CD4-positive, CD25-positive, alpha-beta regulatory T cell (primary cell): ENCODE measurements at places on chromosomes 2 and 18.

DNA sequence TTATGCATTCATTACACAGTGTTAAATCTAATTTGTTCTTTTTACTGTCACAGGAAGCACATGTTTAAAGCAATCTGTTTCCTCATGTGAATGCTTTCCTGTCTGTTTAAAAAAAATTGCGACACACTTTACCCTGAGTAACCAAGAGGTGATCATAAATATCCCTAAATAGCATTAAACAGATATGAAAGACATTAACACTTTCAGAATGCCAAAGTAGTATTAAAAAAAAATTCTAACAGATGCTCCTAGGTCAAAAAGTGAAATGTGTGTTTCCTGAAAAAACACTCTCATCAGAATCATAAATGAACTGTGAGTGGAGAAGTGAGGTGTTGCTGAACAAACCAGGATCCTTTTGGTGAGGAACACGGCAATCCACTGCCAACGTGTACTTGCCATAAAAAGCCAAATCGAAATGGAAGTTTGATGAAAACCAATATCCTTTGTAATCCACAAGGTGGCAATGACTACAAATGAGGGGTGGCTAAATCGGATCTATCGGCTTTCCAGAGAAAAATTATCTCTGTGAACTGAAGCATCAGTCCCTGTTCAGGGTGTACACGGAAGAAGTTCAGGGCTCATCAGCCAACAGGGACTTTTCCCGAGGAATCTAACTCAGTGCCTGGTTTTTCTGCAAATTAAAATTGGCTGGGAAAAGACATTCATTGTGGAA is 248.9 kb downstream of the TCF4 start:
- DNase-seq, result no peak

GRCh38 chr18:933082-933481 is 28.4 kb downstream of the ADCYAP1 start:
- no peak for DNase-seq

DNA sequence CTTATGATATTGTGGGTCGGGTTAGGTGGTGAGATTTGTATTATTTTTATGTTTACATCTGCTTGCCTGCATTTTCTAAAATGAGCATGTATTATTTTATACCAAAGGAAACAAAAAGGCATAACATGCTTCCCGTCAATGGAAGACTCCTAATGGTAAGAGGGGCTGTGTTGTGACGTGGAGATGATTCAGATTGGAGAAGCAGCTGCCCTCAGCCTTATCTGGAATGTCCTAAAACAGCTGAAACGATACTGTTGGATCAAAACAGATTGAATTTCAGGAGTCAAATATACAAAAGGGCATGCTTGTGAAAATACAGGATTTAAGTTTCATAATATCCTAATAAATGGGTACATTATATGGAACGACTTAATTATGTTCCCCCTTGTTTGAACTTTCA is 19.0 kb downstream of the DGKD start:
- DNase-seq, result no peak

DNA sequence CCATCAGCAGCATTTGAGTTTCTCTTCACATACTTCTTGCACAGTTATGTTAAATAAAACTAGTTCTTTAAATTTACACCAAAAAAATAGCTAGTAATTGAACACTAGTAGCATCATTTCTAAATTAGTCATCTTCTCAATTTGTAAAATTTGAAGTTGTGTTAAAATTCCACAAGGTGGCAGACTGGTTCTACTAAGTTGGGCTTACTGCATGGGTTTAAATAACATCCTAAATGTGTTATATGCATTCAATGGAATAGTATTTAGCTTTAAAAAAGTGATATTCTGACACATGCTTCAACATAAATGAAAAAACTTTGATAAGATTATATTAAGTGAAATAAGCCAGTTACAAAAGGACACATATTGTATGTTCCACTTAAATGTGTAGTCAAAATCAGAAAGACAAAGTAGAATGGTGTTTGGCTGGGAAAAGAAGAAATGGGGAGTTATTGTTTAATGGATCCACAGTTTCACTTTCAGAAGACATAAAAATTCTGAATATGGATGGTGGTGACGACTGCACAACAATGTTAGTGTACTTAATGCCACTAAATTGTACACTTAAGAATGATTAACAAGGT is 28.7 kb upstream of the RPRD1A start:
- DNase-seq, result peak; percentile 46

GRCh38 chr2:67564076-67564475 is 166.9 kb downstream of the ETAA1 start:
- no peak for DNase-seq

- no peak for DNase-seq
Measured at GRCh38 chr18:8749492-8749891, 44.1 kb downstream of the MTCL1 start.

- DNase-seq, result peak; percentile 12
Measured at GRCh38 chr2:40760071-40760666, 308.3 kb upstream of the SLC8A1 start.

DNA sequence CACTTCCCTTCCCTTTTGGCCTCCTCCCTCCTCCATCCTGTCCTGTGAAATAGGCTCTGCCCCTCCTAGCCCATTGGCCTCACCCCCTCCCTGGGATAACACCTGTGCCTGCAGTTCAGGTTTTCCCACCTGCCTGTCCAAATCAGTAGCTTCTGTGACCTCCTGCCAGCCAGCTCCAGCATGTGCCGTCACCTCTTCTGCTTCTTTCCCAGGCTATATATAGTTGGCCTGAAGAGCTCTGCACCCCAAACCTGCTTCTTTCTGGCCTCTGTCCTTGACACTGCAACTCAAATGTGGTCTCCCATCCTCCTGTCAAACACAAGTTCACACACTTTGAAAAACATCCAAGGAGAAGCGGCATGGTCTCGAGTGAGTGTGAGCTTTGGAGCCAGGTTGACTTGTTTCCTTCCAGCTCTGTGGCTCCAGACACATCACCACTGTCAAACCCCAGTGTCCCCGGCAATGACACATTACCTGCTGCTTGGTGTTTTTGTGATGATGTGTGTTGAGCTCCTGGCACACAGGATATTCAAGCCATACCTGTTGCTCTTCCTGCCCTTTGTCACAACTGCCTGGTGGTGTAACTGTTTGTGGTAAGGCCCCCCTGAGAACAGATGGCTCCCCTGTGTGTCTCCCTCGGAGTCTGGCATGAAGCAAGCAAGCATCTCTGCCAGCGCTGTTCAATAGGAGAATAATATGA is 143.6 kb upstream of the DAPL1 start:
- DNase-seq, result no peak

GRCh38 chr18:75439348-75439747 is 11.8 kb upstream of the SMIM21 start:
- no peak for DNase-seq

DNA sequence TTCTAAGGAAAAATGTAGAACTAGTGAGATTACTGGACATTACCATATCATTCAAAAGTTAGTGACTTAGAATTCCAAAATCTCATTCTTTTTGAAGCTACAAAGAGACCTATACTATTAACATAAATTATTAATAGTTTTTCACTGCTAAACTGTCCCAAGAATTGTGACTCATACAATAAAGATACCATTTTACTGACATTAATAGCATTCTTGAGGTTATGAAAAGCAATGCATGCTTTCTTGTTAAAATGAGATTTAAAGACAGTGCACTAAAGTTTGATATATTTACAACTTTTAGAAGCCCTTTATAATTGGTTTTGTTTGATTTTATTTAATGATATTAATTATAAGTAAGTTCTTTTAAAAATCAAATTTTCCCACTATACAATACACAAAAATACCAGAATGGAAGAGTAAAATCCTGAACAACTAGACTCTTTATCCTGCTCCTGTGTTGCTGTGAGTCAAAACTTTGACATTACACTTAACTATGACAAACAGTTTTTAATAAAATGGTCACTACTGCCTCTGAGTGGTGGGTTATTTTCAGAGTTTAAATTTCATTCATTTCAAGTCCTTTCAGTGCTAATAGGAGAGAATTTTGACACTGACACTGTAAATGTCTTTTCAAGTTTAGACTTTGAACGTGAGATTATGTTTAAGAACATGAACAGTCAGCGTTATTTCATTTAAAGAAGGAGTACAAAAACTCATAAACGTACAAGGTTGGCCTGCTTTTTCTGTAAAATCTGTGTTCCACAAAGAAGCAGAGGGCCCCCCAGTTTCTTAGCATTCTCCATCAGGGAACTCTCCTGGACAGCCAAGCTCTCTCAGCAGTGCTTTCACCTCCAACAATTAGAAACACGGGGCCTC is 54.5 kb downstream of the FAM124B start:
- no peak for DNase-seq

DNA sequence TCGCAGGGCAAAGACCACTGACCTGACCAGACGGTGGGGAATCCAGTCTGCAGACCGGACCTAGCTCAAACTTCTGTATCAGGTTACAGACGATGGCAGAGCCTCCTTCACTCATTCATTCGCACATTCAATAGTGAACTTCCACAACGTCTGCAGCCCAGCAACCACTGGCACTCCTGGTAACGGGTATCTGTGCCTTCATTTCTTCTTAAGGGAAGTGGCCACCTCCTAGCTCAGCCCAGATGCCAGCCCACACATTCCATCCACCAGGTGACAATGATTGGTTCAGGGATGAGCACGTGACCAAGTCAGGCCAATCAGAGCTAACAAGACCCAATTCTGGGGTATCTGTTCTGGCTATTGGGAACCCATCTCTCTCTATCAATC is 15.9 kb upstream of the ARMC9 start:
- no peak for DNase-seq

DNA sequence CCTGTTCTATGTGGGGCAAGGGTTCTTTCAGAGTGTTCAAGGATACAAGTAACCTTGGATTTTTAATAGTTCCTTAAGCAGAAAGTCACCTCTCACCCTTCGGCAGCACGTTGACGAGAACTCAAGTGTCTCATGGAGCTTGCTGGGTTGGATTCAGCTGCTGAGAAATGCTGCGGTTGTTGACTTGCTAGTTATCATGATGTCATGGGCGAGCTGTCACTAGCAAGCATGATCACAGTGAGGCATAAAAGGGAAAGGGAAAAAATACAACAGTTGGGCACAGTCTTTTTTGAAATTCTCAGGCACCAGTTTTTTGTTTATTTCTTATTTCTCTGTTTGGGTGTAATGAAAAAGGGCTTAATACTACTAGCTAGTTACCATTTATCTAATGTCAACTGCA is 53.2 kb downstream of the ADCYAP1 start:
- no peak for DNase-seq

DNA sequence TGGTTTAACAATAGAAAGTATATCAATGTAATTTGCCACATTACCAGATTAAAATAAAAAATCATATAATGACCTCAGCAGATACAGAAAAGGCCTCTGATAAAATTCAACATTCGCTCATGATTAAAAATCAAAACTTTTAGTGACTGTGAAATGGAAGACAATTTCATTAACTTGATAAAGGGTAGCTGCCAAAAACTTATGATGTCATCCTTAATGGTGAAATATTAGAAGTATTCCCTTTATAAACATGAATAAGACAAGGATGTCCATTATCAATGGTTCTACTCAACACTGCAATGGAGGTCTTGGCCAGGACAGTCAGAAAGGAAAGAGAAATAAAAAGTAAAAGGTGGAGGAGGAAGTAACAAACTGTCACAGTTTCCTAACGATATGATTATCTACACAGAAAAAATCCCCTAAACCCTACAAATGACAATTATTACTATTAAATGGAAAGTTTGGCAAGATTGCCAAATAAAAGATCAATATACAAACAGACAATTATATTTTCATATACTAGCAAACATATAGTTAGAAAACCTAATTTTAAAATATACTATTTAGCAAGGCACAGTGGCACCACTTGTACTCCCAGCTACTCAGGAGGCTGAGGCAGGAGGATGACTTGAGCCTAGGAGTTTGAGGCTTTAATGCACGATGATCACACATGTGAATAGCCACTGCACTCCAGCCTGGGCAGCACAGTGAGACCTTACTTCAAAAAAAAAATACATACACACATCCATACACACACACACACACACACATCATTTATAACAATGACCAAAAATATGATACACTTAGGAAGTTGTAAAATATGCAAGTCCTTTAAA is 12.8 kb downstream of the METTL8 start:
- no peak for DNase-seq

- DNase-seq, result no peak
Measured at GRCh38 chr2:202965810-202966460, 48.7 kb upstream of the NBEAL1 start.

DNA sequence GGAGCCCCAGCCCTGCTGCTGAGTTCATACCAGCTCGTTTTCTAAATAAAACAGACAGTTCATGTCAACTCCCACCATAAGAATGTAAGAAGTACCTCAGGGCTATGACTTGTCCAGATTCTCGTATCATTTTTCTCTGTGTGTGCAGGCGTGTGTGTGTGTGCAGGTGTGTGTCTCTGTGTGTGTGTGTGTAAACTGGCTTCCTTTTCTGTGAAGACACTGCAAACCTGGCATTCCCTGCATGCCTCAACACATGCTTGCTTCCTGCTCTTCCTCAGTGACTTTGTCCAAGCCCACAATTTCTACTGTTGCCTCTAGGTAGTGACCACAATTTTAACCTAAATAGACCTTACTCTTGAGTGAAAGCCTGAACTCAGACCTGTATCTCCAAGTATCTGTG is 879.0 kb downstream of the SLC4A3 start:
- DNase-seq, result no peak

DNA sequence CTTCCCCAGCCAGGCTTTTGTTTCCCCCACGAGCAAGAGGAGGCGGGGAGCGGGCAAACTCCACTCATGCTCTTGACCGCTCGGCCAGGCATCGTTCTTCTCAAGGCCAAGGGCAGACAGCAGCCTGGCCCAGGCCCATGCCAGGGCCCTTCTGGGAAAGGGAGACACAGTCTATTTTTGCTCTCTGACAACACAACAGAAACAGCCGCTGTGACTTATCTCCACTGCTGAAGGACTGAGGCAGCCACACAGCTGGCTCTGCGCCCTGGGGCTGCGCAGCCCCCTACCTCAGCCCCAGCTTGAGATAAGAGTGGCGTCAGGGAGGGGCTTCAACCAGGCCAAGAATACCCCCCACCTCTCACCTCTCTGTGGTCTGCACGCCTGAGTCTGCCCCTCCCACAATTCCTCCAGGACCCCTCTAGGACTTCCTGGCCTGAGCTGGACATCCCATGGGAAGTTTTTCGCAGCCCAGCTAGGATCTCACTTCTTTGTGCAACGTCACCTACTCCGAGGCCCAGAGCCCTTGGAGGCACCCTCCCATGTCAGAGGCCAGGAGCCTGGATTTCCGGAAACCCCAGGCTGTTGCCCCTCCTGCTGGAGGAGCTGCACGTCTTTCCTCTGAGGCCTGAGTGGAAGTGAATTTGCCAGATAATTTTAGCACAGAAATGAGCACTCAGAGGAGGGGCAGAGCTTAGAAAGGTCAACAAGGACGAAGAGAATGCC is 118.9 kb upstream of the OTOS start:
- DNase-seq, result no peak

- no peak for DNase-seq
Measured at GRCh38 chr2:107325981-107326786, 440.2 kb upstream of the ST6GAL2 start.

DNA sequence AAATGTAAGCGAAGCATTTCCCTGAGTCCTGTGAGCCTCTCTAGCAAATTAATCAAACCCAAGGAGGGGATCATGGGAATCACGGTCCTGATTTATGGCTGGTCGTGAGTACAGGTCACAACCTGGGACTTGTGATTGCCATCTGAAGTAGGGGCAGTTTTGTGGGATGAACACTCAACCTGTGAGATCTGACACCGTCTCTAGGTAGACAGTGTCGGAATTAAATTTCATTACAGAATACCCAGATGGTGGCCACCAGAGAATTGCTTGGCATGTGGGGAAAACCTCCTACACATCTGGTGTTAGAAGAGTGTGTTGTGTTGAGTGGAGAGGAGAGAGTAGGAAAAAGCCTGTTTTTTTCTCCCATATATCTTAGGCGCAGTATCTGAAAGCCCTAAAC is 12.5 kb downstream of the CAPN14 start:
- DNase-seq, result no peak

GRCh38 chr2:176297067-176297466 is 27.8 kb downstream of the MTX2 start:
- no peak for DNase-seq

GRCh38 chr2:64727013-64727767 is 73.5 kb upstream of the SERTAD2 start:
- DNase-seq, result peak; percentile 80
